ENCODE measurements at places on chromosomes 1 and 21.

DNA sequence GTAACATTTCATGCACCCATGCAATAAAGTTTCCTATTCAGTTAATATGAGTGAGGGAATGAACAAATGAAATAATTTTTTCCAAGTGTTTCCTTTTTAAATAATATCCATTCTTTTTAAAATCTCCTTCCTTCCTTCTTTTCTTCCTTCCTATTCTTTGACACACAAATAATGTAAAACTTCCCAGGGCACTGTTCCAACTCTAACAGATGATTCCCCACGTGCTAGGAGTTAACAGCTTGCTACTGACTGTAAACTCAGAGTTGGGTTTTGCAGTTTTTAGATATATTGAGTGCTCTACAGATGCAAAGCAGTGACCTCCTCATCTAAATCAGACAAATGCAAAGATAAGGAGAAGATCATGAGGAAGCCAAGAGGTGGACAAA is 54.0 kb upstream of the POU2F1 start:
- no peak for DNase-seq

DNA sequence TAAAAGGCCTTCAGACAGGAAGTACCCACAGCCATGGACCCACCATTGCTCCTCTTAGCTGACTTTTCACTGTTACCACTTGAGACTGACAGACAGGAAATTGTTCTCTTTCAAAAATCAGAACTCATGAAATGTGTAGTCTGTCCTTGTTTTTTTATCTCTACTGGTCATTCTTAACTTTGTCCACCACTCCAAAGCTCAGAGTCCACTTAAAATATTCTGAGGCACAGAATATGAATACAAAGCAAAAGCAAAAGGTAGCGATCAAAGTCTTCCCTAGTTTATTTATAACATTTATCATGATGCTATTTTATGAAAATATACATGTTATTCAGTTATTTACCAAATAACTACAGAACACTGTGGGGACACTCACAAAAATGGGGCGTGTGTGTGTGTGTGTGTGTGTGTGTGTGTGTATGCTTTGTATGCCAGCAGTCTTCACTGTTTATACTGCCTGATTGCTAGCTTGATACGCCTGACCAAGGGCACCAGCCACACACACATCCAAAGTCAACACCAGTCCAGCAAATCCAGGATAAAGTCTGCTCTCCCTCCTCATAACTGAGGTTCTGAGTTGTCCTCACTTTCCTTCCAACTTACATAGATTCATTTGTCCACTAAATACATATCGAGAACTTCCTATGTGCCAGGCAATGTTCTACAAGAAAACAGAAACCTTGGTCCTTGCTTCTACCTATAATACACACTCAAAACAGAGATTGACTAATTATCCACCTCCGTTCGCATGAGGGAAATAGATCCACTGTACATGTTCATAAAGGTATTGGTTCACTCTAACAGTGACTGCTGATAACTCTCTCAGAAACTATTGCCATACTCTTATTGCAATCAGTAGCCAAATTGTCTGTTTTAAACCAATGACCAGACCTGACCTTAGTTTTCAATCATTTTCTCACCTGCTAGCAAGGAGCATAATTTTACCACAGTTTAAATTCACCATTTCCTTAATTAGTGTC is 79.4 kb downstream of the ERICH3 start:
- DNase-seq: no peak

GRCh38 chr1:215081661-215082531 is 641 bp upstream of the KCNK2 start:
- DNase-seq: peak; percentile 56

GRCh38 chr1:62625415-62625814 is 28.1 kb downstream of the ANGPTL3 start:
- DNase-seq: no peak

DNA sequence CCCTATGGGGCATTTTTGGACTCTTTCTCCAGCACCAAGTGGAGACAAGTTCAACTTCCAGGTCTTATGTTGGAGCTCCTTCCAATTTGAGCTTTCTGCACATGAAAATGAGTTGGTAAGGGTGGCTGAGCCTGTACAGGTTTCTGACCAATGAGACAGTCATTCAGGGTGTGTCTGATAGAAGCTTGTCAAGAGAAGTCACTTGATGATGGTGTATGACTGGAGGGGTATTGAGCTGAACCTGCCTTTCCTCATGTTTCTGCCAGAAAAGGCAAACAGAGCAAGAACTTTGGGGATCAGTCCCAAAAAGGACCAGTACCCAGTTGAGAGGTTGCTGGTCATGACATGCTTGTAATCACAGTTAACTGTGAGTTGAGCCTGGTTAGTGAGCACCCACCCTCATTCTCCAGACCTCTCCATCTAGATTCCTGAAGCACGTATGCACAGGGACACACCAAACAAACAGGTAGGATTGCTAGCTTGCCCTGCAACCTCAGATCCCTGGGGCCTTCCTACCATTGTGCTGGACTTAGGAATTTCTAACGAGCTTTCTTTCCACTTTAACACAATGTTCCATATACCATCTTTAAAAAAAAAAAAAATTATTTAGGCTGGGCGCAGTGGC is 26.6 kb downstream of the FAM89A start:
- DNase-seq: no peak

DNA sequence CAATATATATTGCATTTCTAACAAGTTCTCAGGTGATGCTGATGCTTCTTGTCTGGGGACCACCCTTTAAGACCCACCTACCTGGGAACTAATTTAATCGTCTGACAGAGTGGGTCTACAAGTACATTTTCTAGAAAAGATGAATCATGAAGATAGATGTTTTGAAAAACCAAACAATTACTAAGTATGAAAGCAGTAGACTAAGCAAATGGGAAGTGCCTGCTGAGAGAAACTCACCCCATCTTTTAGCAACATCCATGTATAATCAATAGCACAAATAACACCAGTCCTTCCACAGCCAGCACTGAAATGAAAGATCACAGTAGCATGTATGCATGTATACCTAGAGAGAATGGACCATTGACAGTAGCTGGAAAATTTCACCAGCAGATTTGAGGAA is 17.3 kb downstream of the PTPN22 start:
- DNase-seq: no peak

GRCh38 chr1:3743421-3743820 is 8.8 kb upstream of the CCDC27 start:
- no peak for DNase-seq

GRCh38 chr1:117555806-117556205 is 50.0 kb upstream of the TENT5C start:
- DNase-seq: no peak

- DNase-seq: no peak
Observed at GRCh38 chr1:99784143-99784542, 17.7 kb upstream of the FRRS1 start.

DNA sequence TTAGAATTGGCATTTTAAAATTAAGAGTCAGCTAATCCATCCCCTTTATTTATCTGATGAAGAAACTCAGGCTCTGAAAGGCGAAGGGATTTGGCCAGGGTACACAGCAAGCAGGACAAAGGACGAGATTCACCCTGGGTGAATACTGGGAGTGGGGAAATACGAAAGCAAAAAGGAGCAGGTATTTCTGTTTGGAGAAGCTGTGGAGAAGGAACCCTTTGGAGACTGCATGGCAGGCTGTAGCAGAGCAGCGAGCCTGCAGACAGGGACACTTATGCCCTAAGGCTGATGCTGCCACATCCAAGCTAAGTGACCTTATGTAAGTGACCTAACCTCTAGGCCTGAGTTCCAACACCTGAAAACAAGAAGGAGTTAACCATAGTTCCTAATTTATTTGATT is 207.2 kb upstream of the C1orf87 start:
- no peak for DNase-seq

GRCh38 chr1:46096269-46097148 is 35.9 kb downstream of the PIK3R3 start:
- no peak for DNase-seq
